Brain microvascular endothelial cell (primary cell): ENCODE measurements at places on chromosomes 1 and 21.

DNA sequence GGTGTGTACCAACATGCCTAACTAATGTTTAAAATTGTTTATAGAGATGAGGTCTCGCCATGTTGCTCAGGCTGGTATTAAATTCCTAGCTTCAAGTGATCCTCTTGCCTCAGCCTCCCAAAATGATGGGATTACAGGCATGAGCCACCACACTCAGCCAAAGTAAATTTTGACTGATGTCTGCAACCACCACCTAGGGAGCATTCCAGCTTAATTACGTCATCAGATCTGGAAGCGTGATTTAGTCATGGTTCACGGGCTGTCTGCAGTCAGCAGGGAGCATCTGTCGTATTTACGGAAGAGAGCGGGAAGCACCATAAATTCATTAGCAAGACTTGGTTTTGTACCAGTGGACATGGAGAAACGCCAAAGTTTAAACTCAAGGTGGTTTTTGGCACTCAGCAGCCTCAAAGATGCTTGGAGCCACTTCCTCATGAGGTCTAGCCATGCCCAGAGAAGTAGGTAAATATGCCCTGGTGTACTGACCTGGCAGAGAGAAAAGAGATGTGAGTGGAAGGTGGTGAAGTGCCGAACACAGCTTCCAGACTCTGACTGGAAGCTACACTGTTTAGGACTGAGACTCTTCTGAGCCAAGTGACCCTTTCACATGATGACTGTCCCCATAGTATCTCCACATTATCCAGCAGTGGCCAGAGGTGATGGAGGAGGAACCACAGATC is 60.8 kb upstream of the SLC35F3 start:
- DNase-seq: no peak

DNA sequence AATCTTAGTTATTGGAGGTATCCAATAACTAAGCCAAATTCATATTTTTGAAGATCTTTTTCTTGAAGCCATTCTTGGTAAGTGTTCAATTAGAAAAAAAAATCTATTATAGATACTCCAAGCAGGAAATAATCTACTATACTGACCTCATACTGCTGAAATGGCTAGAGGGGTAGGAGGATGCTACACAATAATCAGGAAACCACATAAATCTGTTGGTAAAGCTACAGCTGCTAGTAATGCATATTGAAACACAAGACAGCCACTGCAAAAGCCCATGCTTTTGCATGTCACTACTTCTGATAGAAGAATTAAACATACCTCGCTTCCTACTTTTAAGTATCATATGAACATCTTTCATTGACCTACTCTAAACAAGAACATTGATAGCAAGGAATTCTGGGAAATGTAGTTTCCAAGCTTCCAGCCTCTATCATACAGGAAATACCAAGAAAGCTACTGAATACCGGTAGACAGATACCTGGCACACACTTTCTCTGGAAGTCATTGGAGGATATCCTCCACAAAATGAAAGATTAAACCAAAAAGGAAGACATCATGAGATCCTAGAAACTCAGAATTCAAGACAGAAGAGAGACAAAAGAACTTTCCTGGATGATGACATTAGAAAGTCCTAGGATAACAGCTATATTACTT is 103.0 kb upstream of the VAV3 start:
- no peak for DNase-seq

GRCh38 chr1:199794105-199794863 is 233.2 kb upstream of the NR5A2 start:
- no peak for DNase-seq

- DNase-seq: no peak
Measured at GRCh38 chr21:39097981-39098380, 85.3 kb downstream of the PSMG1 start.

DNA sequence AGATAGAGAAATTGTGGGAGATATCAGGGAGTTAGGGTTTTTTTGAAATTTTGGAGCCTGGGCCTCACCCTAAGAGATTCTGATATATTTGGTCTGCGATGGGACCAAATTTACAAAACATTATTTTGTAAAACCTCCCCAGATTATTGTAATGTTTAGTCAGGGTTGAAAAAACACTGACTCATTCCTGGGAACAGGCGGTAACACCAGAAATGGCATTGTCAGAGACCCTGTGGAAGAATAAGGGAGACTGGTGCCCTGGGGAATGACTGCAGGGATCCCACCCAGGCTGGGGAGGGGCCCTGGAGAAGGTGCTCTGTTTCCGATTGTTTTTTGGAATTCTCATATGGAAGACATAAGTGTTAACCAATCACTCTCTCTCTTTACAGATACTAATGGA is 13.1 kb upstream of the STRIP1 start:
- DNase-seq: peak; percentile 24

DNA sequence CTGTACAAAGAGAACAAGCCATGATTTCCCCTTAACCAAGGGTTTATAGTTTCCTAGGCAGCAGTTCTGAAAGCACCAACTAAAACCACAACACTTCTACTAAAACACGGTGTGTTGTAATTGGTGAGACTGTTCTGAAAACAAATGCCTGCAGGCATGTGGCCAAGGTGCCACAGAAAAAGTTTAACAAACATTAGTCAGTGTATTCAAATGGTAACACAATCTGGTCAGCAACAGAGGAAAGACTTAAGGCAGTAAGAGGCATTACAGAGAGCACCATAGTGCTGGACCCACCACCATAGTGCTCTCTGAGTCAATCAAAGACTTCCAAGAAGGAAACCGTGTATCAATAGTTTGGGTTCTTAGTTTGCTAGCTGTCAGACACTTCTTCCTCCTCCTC is 16.7 kb downstream of the SNIP1 start:
- peak; percentile 39 for DNase-seq

DNA sequence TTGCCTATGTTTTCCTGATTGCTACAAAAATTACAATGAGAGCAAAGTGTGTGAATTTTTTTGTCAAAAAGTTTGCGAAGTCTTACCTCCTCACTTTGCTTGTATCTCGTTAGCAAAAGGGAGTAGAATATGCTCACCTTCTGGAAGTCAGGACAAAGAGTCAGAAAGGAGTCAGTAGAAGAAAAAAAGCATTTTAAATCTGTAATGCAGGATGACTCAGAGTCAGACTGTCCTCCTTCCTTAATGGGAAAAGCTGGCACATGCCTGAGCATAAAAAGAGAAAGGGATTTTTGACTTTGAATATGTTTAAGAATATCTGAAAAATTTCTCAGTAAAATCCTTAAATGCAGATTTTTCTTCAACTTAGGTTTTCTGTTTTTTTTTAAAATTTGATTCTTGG is 14.2 kb upstream of the VN1R5 start:
- no peak for DNase-seq

GRCh38 chr1:27122652-27123051 is 32.3 kb downstream of the SLC9A1 start:
- DNase-seq: peak; percentile 72

- no peak for DNase-seq
Measured at GRCh38 chr1:89695847-89696246, 62.9 kb downstream of the LRRC8C start.

DNA sequence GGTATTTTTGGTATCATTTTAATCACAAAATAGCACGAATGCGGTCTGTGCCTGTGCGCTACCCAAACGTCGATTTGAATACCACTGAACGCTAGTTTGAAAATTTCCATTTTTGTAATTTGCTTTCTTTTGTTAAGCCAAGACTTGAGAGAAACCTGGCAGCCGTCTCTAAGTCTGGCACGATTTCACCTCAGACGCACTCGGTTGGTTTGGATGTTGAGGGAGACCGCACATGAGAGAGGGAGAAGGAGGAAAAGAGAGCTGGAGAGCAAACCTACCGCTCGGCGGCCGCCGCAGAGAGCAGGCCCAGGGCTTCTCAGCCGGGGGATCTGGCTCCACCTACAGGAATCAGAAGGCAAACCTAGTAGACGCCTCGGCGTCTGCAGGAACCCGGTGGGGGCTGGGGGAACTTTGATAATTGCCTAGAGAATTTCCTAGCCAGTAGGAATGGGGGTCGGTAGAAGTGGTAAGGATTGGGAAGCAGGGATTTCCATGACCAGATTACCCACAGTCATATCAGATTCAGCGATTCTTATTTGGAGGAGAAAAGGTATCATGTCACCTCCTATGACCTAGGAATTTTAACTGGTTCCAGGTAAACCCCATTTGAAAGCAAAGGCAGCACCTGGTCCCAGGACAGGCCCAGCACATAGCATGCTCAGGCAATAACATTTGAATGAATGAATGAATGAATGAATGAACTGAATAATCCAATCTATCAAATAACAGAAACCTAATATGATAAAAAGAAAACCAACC is 83.2 kb downstream of the TM2D1 start:
- peak; percentile 62 for DNase-seq

DNA sequence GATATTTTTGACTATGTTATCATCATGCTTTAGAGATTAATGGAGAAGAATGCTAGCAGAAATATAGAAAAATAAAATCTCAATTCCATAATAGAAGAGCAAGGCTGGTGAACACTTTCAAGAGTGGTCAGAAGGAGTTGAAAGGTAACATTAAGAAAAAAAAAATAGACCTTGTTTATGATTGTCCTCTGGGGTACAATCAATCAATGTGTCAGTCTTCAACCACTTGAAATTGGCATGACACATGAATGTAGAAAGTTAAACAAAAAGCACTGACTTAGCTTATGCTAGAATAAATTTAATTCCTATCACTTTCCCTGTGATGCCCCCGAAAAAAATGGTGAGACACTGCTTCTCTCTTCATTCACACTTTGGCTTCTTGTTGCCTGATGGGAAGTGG is 750.3 kb upstream of the ADGRL2 start:
- no peak for DNase-seq

DNA sequence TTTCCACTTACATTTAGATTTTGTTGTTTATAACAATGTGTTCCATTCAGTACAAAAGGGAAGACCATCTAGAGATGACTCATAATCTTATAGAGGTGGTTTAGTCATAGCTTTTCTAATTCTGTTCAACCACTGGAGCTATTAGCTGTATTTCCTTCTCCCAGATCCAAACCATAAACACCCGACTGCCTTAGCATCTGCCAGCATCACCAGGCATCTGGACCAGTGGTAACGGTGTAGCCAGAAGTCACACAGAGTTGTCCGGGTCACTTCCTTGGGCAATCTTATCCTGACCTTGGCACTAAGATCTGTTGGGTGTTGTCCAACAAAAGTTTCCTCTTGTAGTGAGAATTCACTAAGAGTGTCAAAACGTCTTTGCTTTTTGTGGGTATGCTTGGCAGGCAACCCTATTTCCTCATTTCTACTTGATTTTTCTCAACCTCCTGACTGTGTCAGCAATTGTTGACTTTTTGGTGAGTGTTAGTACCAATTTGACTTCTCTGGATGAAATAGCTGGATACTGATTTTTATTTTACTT is 372.1 kb upstream of the B3GALT2 start:
- peak; percentile 50 for DNase-seq

GRCh38 chr1:180837020-180837419 is 75.7 kb upstream of the KIAA1614 start:
- DNase-seq: no peak

DNA sequence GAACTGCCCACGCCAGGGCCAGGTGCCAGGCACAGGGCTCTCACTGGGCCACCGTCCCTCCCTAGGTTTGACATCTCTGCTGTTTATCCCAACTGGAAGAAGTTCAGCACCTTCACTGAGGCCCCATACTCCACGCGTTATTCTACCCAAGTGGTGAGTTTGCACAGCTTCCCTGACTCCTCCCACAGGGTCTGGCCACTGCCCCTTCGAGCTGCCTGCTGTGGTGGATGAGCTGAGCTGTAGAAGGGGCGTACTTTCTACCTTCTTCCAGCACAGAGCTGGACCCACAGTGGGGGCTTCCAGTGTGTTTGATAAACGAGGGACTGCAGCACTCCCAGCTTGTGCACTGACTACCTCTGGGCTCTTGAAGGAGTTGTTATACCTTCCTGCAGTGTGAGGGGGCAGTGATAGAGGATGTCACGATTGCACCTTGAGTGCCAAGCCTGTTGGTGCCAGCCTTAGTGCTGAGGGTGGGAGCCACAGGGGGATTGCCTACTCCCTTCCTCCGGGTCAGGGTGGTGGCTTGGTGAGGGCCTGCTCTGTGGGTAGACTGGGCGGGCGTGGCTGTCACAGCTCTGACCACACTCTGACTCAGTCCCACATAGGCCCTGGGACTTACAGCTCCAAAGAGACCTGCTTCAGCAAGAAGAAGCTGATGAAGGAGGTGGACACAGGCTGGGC is 5.9 kb upstream of the TTC22 start:
- DNase-seq: no peak

GRCh38 chr21:34944015-34944755 is 104.9 kb downstream of the RUNX1 start:
- DNase-seq: no peak

GRCh38 chr1:210407887-210408252 is 79.2 kb downstream of the HHAT start:
- no peak for DNase-seq

DNA sequence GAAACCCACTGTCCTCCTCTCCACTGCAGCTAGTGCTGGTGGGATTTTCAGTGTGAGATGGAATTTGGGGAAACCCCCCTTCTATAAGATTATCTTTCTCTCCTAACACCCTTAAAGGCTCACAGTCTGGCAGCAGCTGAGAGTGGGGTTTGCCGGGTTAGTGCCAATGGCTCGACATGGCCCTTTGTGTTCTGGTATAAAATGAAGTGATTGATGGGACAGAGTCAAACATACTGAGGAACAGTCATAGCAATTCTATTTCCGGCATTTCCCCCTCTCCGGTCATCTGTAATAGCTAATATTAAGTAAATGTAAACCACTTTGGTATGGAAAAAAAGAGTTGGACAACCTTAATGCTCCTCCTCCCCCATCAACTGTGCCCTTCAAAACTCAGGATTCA is 37.6 kb downstream of the TFF3 start:
- DNase-seq: no peak

DNA sequence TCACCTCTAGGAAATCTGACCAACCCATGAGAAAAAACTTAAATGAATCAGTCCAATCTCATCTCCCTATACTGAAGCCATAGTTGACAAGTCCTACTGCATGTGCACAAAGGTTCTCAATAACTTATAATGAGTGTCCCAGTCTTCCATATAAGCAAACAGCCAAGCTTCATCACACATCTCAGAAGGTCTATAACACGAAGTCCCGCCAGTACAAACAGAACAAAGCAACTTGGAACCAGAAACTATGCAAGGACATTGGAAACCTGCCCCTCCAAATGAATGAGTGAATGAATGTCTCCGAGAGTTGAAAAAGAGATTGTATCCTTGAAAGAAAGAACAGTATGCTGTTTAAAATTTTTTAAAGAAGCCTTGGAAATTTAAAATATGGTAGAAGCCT is 53.6 kb upstream of the IPO9 start:
- DNase-seq: no peak

DNA sequence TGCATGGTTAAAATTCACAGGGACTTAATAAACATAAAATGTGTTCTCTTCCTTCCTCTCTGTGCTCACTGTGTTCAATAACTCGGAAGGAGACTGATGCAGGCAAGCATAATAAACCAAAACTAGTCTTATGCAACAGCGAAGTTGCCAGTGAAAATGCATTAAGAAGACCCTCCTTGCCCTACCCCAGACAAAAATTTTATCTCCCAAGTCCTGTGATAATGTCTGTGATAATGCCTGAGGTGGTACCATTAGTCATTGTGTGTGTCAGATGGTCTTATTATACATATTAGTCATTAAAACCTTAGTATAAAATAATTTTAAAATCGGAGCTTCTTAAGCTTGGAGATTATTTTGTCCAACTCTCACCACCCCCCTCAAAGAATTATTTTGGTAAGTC is 97.8 kb downstream of the NGF start:
- DNase-seq: no peak
